ENCODE measurements at places on chromosomes 7 and 10.

DNA sequence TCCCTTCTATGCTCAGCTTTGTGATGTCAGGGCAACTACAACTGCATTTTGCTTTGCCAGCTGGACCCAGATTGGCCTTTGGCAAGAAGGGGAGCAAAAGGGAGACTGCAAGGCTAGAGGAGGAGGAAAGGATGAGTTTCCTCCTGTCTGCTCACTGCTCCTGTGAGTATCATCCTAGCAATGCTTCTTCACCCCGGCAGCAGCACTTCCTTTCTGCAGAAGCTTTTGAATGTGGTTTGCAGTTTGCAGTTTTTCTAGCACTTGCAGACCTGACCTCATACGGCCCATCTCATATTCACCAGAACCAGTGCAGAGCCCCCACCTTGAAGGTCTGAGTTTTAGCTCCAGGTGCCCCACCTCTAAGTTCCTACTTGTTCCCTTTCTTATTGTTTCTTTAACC is 14.8 kb downstream of the C7orf33 start:
- no peak for DNase-seq

DNA sequence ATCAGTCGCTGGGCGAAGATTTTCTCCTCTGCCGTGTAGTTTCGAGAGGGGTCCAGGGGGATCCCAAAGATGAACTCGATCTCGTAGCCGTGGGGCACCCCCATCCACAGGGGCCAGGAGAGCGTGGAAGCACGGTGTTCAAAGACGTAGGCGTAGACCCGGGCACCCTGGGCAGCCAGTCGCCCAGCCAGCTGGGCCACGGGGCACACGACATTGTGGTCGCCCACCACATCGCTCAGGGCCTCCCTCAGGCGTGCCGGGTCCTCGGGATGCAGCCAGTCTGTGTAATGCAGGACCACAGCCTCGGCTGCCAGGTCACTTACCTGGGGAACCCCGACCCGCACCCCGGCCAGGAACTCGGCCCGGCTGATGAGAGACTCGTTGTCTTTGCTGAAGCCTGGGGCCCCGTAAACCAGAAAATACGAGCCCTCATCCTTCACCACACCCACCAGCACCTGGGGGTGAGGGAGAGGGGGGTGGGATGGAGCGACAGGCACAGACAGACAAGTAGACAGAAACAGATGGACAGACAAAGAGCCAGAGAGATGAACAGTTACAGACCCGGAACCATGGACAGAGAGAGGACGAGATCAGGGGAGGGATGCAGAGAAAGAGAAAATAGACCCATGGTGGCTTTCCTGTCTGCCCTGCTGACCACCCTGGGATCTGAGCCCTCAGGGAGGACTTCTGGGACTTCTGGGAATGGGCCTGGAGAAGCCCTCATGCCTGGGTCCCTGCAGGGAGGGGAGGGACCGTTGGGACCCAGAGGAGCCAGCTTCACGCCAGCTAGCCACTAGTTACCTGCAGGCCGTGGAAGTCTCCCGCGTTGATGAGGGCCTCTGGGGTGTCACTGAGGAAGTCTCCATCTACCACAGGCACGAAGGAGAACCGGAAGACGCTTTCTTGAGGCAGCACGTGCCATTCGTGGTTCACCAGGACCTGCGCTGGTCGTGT is 3.0 kb downstream of the ACHE start:
- DNase-seq = no peak

DNA sequence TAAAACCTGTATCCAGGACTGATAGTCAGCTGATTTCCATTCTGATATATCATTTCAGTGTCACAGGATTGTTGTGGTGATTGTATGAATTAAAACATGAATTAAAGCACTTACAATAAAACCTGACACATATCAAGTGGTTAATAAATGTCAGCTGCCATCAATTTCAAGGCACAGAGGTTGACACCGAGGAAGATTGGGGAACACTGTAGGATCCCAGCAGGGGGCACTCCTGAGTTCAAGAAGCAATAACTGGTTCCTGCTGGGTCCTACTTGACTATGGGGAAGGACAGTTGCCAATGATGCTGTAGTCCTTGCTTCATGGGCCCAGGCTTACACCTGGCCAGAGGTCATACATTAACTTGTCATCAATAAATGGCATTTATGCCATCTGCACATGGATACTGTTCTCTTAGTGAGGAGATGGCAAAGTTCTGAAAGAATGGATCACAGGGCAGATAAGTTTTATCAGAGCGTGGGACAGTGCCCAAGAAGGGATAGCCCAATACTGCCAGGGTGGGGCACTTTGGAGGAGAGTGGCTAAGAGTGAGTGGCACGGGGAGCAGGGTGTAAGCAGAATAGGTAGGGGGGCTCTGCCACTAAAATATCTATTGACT is 24.1 kb downstream of the FZD1 start:
- no peak for DNase-seq

DNA sequence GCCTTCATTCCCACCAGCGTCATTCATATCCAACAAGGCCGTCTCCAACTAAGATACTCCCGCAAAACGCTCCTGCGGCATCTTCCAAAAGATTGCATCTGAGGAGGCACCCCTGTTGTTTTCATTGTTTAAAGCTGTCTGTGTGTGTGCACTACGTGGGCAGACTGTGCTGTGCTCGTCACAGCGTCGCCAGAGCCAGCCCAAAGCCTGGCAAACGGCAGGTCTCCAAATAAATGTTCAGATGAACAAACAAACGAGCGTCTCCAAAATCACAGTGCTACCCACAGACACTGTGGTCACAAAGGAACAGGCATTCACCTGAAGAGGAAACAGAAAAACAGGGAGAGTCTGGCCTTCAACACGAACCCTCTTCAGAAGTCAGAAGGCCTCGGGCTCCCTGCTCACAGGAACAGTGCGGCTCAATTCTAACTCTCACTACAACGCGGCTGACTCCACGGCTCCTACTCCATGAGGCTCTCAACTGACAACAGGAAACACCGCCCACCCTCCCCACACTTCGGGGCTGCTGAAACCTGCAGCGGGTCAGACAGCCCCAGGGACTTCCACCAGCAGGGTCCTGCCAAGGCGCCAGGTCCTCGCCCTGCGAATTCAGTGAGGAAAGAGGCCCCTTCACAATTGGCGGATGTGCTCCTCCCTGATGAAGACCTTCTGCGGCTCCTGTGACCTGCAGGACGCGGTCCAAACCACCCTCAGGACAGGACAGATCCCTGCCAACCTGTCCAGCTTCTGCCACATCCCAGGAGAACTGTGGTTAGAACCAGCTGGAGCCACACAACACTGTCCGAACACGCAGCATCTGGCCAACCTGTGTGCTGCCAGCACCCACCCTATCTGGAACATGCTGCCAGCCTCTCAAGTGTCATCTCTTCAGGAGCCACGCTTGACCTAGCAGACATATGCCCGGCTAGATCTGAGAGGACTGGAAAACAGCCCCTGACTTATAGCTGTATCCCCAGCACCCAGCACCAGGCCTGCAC is 36.1 kb downstream of the MAD1L1 start:
- no peak for DNase-seq

DNA sequence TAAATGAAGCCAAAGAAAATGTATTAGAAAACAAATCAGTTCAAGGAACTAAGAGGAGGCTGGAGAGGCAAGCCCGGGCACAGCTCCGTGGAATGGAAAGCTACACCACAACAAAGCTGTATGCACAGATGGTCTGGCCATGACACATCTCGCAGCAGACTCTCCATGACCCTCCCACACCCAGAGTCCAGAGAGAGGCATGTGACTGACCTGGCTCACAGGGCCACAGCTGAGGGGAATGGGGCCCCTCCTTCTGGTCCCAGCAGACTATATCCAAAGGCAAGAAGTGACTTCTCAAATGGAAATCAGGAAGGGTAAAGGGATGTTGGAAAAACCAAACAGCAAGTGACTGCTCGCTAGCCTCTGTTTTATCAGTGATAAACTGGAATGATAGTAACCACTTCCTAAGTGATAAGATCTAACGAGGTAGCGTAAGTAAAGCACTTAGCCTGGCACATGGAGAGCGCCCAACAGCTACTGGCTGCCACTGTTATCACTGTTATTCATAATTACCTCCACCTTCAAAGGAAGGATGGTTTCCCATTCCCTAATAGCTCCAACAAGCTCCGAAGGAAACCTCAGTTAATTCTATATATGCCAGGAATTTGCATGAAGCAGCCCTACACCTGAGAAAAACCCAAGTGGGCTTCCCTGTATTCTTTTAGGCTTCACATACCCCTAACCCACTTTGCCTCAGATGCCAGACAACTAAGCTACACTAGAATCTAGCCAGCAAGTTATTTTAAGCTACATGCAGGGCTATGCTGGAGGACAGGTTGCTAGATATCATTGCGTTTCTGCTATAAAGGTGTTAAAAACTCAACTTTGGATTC is 8.4 kb downstream of the OSBPL3 start:
- no peak for DNase-seq

GRCh38 chr10:73785721-73786511 is 510 bp downstream of the ZSWIM8 start:
- peak; percentile 24 for DNase-seq

- DNase-seq = no peak
Measured at GRCh38 chr7:55073051-55073511, 54.3 kb downstream of the EGFR start.

- no peak for DNase-seq
Measured at GRCh38 chr10:14478604-14479003, 147.9 kb upstream of the FRMD4A start.

- DNase-seq = no peak
Measured at GRCh38 chr10:62018131-62018911, 116.8 kb downstream of the ARID5B start.

DNA sequence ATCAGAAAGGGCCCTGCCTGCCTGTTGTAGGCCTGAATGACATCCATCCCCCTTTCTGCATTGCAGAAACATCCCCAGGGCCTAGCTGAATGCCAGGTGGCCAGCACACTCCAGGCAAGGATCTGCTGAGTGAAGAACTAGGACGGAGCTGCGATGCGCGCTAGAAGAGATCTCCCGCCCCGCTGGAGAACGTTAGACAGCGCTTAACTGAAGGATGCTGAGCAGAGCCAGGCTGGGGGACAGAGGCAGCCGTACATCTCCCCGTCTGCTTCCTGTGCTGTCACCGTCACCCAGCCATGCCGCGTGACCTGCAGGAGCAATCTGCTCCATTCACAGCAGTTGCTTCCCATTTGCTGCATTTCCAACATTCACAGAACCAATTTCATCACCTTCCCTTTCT is 73.3 kb downstream of the FAM53B start:
- no peak for DNase-seq

DNA sequence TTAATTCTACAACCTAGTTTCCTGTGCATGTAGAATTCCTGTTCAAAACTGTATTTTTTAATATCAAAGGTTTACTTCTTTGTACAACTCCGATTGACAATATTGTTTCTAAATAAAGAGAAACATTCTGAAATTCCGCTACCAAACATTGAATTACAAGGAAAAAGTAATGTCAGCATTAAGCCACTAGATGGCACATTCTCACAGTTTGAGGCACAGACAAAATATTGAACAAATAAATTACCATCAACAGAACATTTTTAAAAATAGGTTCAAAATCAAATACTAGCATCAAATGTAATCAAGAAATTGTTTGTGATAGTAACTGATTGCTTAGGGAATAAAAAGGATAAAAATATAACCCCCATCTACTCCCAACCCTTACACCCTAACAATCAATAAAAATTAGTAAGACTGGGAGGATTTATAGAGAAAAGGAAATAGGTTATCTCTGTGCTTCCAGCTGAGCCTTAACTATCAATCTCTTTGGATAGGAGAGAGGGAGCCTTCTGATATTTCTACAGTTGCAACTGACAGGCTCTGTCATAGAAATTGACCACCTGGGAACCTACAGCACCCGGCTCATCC is 86.6 kb upstream of the C7orf33 start:
- no peak for DNase-seq

- DNase-seq = peak; percentile 37
Measured at GRCh38 chr7:50531401-50531911, 33.7 kb downstream of the DDC start.

- no peak for DNase-seq
Measured at GRCh38 chr7:134284011-134284410, 32.7 kb downstream of the SLC35B4 start.

GRCh38 chr7:16739863-16740622 is 13.5 kb upstream of the TSPAN13 start:
- DNase-seq = no peak

DNA sequence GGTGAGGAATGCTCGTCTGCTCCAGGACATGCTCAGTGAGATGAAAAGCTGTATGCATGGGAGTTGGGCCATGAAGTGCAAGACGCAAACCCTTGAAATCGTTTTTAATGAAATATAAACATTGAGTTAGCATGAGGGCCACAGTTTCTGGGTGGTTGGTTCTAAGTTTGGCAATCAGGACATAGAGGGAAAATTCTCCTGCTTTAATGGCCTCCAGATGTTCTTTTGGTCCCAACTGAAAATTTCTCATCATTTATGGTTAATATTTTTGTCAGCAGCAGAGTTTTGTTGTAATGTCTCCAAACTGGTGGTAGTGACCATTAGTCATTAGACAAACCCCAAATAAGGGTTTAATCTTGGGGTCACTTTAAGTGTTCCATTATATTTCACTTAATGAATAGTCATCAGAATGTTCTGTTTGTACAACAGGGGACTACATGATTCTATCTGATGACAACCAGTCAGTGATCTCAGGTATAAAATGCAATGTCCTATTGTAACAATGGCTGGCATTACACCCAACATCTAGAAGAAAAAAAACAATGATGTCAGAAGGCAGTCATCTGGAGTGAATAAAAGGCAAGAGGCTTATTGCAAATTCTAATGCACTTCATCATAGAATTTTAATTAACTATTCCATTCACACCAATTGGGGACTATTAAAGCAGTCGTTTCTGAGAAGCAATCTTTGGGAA is 197.4 kb downstream of the JCAD start:
- no peak for DNase-seq

DNA sequence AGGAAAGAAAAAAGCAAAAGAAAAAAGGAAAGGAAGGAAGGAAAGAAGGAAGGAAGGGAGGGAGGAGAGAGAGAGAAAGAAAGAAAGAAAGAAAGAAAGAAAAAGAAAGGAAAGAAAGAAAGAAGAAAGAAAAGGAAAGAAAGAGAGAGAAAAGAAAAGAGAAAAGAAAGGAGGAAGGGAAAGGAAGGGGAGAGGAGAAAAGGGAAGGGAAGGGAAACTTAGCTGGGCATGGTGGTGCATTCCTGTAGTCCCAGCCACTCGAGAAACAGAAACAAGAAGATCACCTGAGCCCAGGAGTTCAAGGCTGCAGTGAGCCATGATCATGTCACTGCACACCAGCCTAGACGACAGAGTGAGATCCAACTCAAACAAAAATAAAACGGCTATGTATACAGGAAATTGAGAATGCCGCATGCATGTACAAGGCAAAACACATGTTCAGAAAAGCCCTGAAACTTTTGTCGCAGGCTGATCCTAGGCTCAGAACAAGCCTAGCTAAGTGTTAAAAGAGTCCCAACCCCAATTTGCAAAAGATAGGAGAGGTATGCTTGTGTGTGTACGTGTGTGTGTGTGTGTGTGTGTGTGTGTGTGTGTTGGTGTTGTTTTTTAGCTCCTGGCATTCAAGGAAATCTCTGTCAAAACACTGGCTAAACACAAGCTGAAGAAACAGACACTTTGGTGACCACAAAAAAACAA is 6.6 kb upstream of the NPC1L1 start:
- DNase-seq = no peak

Data from stimulated activated CD8-positive, alpha-beta memory T cell treated with anti-CD3 and anti-CD28 coated beads, Interleukin-7, amount 100 ng/mL, for 48 hours (primary cell).